RPMI8226 (cell line): ENCODE measurements at places on chromosomes 3 and 15.
A peak's percentile ranks its signal among the peaks of the same experiment; 100 is the strongest.

DNA sequence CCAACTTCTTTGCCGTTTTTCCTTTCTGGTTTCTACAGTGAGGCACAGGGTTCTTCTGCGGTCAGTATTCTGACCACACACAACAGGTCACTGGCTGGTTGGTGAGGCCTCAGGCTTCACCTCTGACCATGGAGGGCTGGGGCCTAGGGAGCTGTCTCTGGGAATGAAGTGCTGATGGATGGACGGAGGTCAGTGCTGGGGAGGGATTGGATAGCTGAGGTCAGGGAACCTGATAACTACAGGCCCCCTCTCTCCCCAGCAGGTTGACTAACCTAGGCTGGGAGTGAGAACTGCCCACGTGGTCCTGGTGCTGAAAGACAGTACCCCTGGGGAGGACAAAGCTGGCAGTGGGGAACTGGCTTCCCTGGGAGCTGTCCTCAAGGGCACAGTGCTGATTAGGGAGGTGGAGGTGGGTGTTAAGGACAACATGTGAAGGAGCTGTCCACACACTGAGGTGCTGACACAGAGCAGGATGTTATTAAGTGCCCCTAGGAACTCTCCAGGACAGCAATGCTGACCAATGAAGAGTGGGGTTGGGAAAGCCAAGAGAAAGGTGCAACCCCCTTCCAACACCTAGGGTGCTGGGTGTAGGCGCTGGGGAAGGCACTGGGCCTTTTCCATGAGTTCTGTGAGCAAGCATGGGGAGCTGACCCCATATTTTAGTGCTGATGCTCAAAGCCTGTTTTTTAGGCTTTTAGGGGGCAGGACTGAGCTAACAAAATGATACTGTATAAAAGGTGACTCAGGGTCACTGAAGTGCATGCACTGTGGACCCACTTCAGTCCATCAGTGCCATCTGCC is 45.2 kb downstream of the ATP2B2 start:
- peak; percentile 91 for DNase-seq

- DNase-seq, result no peak
Measured at GRCh38 chr15:77985931-77986480, 91.5 kb downstream of the TBC1D2B start.

- no peak for DNase-seq
Measured at GRCh38 chr15:32733281-32733680, 15.5 kb downstream of the GREM1 start.

DNA sequence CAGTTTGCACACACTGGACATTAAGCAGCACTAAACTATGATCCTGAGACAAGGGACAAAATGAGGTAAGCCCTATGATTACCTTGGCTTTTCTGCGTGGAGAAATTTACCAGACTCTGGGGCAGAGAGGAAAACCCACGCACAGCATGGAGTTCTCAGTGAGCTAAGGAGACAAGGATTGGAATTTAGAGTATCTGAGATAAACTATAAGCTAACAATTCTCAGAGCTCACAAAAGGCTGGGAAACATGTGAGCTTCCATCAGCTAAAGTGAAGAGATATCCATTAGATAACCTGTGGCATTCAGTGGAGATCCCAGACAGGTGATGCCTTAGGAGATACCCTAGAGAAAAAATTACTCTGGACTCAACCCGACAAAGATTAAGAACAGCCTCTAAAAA is 48.7 kb downstream of the NBEAL2 start:
- no peak for DNase-seq

GRCh38 chr15:87450314-87450713 is 806.2 kb downstream of the NTRK3 start:
- DNase-seq, result no peak

DNA sequence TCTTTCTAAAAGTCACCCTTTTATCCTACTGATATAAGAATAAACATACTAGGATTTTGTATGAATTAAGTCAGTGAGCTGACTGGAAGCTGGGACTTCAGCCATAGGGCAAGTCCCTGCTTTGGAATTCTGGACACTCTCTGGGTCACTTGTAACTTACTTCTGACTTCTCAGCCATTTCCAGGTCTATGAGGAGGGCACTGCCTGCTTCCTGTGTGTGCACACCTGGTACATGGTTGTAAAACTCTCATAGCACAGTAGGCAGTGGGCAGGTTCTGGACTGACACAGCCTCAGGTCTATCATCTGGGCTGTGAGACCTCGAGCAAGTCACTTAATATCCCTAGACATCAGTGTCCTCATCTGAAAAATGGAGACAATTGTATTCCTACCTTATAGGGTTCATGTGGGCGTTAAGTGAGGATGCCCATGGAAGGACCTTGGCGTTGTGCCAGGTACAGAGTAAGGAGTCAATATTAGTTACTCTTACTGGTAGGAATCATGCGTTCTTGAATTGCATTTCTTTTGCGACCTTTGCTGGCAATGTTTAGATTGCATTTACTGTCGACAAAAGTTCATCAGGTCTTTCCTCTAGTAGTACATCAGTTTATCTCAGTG is 27.5 kb upstream of the TGM5 start:
- no peak for DNase-seq

GRCh38 chr15:85785887-85786780 is 8.6 kb downstream of the KLHL25 start:
- DNase-seq, result peak; percentile 37

GRCh38 chr3:12986521-12986920 is 86.7 kb downstream of the IQSEC1 start:
- DNase-seq, result no peak
